ENCODE measurements at places on chromosomes 2 and 18.

DNA sequence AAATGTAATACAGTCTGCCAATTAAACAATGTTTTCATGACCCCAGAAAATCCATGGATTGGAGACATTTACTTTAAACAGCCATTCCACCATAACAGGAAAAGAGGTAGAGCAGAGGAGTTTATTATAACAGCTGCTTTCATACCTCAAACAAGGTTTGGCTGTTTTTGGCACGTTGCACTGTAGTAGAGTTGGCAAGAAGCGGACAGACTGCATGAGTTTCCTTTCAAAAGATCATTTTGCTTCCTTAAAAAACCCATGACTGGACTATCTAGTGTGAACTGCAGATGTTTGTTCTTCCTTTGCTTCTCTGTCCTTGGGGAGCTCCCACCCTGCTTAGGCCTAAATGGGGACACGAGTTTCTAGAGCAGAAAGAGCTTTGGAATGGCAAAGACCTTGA lies 108.5 kb upstream of the THOC1 start:
- no peak for DNase-seq

- no peak for DNase-seq
Observed at GRCh38 chr2:226431288-226431948, 368.2 kb downstream of the IRS1 start.

GRCh38 chr2:127146820-127147502 lies 40.0 kb upstream of the BIN1 start:
- DNase-seq: no peak

GRCh38 chr2:181949047-181949446 lies 36.6 kb upstream of the PPP1R1C start:
- no peak for DNase-seq

GRCh38 chr2:240635121-240635997 lies 10.1 kb downstream of the GPR35 start:
- no peak for DNase-seq

GRCh38 chr2:68695971-68696370 lies 38.6 kb upstream of the ARHGAP25 start:
- DNase-seq: no peak

- no peak for DNase-seq
Observed at GRCh38 chr2:98472961-98473746, 28.5 kb downstream of the INPP4A start.

GRCh38 chr18:11649839-11650238 lies 39.2 kb upstream of the GNAL start:
- DNase-seq: no peak

GRCh38 chr2:46338674-46339073 lies 41.5 kb downstream of the EPAS1 start:
- DNase-seq: no peak

- no peak for DNase-seq
Observed at GRCh38 chr2:178761759-178762371, 45.4 kb downstream of the TTN start.

- no peak for DNase-seq
Observed at GRCh38 chr18:9870431-9871008, 15.3 kb upstream of the TXNDC2 start.

DNA sequence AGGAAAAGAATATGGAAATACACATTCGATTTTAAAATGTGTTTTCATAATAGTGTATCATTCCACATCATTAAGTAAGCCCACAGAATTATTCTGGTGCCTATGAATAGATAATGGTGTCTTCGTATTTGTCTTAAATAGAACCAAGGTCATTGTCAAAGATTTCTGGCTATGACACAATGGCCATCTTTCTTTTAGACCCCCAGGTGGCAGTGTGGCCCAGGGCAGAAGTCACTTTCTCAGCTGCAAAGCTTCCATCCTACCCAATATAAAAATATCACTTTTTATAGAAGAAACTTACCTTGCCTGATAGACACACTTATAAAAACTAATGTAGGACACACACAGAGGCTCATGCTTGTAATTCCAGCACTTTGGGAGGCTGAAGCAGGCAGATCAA lies 57.5 kb downstream of the ZRANB3 start:
- no peak for DNase-seq

GRCh38 chr2:28252311-28252710 lies 140.3 kb upstream of the FOSL2 start:
- no peak for DNase-seq
